ENCODE measurements at places on chromosomes 4 and X. TPM values are rescaled to one million over a fixed set of nuclear protein-coding genes. Genes with fewer than 3 reads are reported as not detected.

- peak; percentile 70 for DNase-seq
- no peaks in the 10 kb centered on the region for H3K27me3 ChIP-seq
- peak overlapping the region; percentile 49 for H3K27ac ChIP-seq
- no peak overlapping the region for H3K4me3 ChIP-seq
These were observed 672.2 kb upstream of the AMOT start for GRCh38 chrX:113512700-113513395.

GRCh38 chrX:119672426-119672825, 20.5 kb downstream of the SEPTIN6 start:
- H3K4me1 ChIP-seq = no peaks in the 10 kb centered on the region
- H3K36me3 ChIP-seq = no peaks in the 10 kb centered on the region
- H3K27ac ChIP-seq = no peak overlapping the region
- no peaks in the 10 kb centered on the region for H3K27me3 ChIP-seq

GRCh38 chr4:41000356-41000755, 214.0 kb downstream of the APBB2 start:
- H3K4me1 ChIP-seq = no peaks in the 10 kb centered on the region
- H3K36me3 ChIP-seq = no peaks in the 10 kb centered on the region
- H3K27ac ChIP-seq = no peak overlapping the region
- no peak for DNase-seq
- H3K4me3 ChIP-seq = no peak overlapping the region

- H3K4me3 ChIP-seq = no peak overlapping the region
- H3K4me1 ChIP-seq = peaks cover 10% of the 10 kb centered on the region
- peak overlapping the region; percentile 60 for H3K27ac ChIP-seq
- DNase-seq = peak; percentile 62
These were observed 39.6 kb downstream of the ZCCHC13 start for GRCh38 chrX:74343343-74344279.

GRCh38 chrX:7987160-7988012, 60.2 kb upstream of the PNPLA4 start:
- H3K4me3 ChIP-seq = no peak overlapping the region
- peak overlapping the region; percentile 98 for H3K27ac ChIP-seq
- H3K27me3 ChIP-seq = no peaks in the 10 kb centered on the region
- DNase-seq = no peak

DNA sequence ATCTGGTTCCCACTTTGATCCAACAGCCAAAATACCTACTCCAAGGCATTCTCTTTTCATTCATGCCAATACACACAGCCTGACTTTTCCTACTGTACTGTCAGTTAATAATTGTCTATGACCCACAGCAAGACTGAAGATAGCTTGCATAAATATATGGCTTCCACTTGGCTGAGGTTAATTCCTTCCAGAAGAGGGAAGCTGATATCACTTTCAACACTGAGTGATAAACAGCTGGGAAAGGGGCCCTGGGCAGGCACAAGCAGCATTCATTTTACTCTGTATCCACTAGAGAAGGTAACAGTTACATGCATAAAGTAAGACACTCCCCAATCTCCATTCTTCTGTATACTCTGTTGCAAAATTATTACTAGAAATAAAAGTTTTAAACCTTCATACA, 200.2 kb upstream of the UGT8 start:
- H3K36me3 ChIP-seq = no peaks in the 10 kb centered on the region
- no peak for DNase-seq
- no peaks in the 10 kb centered on the region for H3K4me1 ChIP-seq
- H3K27ac ChIP-seq = no peak overlapping the region
- no peak overlapping the region for H3K4me3 ChIP-seq
- H3K27me3 ChIP-seq = no peaks in the 10 kb centered on the region

DNA sequence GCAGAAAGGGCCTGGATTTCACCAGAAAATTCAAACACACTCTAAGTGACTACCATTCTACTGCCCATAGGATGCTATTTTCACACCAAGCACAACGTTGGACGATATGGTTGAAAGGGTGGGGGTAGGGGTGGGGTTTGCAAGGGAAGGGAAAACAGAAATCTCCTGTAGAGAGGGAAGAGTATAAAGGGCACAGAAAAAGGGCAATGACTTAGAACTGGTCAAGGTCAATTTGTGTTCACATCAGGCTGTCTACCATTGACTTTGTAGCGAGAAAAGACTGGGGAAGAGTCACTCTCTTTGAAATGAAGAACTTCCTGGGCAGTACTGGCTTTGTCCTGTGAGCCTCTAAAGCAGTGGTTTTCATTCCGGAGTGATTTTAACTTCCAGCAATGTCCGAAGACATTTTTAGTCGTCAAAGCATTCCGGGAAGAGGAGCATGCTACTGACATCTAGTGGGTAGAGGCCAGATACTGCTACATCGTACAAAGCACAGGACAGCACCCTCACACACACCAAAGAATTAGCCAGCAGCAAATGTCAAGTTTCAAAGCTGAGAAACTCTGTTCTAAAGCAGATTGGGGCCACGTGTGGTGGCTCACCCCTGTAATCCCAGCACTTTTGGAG, 48.4 kb upstream of the SLC7A3 start:
- no peaks in the 10 kb centered on the region for H3K4me1 ChIP-seq
- H3K36me3 ChIP-seq = no peaks in the 10 kb centered on the region
- H3K27me3 ChIP-seq = no peaks in the 10 kb centered on the region
- no peak overlapping the region for H3K27ac ChIP-seq
- H3K4me3 ChIP-seq = no peak overlapping the region

DNA sequence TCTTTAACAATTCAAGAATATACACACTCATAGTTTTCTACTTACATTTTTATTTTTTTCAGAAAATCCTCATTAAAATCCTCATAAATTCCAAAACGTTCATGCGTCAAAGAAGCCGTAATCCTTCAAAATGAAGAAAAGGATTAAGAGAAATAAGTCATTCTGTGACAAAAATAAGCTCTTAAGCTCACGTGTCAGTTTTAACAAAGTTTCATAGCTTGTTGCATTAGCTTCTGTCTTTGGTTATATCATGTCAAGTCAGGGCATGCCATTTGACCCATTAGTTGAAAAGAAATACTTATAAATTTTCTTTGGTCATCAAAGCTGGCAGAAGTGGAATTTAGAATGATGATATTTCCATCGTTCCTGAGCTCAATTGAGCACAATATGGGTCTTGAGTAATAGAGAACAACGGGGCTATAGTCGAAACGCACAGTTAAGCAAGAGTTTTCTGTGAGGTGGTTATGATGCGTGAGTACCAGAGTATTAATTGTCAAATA, 185.2 kb upstream of the CTSO start:
- no peaks in the 10 kb centered on the region for H3K4me1 ChIP-seq
- no peaks in the 10 kb centered on the region for H3K36me3 ChIP-seq
- no peaks in the 10 kb centered on the region for H3K27me3 ChIP-seq
- H3K27ac ChIP-seq = no peak overlapping the region
- no peak for DNase-seq
- H3K4me3 ChIP-seq = no peak overlapping the region

DNA sequence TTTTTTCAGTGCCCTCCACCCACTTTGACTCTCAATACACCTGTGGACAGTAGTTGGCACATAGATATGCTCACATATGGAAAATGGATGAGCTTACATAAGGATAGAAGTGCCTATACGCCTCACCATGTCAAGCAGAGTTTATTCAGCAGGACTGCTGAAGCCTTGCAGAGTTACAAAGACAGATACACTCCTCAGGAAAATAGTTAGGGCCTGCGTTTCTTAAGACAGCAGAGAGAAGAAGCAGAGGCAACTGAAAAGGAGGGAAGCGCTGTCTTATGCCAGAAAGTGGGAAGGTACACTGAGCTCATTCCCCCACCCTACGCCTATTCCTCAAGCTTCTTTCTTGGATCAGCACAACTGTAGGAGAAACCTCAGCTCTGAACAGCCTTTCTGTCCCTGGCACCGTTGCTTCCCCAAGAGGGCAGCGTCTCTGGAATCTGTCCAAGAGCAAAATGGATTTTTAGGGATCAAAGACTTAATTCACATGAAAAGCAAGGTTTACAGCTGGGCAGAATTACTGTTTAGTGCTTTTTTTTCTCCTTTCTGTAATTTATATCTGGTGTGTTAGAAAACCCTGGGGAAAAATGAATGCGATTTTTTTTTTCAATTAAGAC, 37.3 kb upstream of the MBTPS2 start:
- H3K4me1 ChIP-seq = no peaks in the 10 kb centered on the region
- no peak overlapping the region for H3K27ac ChIP-seq
- H3K4me3 ChIP-seq = no peak overlapping the region

DNA sequence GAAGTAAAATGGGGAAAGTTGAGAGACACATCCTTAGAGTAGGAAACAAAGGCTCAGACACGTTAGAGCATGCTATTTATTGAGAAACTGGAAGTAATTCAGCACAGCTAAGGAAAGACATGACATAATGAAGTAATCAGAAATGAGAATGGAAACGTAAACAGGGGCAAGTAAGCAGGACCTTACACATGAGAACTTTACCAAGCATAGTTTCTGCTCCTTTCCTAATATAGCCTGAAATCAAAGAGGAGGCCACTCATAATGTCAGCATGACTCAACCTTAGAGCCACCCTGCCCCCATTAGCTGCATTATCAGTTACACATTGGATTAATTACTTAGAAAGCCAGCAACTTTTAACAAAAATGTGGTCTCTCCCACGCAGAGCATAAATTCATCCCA, 558.3 kb upstream of the GRIA3 start:
- no peaks in the 10 kb centered on the region for H3K36me3 ChIP-seq
- DNase-seq = no peak
- H3K4me1 ChIP-seq = no peaks in the 10 kb centered on the region
- no peak overlapping the region for H3K27ac ChIP-seq
- no peaks in the 10 kb centered on the region for H3K27me3 ChIP-seq
- H3K4me3 ChIP-seq = no peak overlapping the region

DNA sequence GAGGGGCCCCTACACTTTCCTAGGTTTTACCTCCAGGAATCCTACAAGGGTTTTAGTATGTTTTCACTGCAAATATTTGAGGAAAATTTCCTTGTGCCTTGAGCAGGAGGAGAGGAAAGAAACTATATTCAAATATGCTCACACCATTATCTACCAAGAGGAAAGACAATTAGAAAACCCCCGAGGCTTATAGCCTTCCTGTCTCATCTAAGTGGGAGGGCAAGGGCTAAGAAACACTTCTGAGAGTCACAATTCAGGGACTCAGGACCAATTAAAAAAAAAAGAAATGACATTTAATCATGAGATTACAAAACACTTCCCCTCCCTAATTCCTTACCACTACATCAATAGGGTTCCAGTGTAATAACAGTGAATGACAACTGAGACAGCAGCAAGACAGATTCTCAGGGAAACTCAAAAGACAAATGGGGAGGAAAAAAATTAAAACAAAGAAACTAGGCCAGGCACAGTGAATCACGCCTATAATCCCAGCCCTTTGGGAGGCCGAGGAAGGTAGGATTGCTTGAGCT, 45.6 kb downstream of the ATRX start:
- H3K27ac ChIP-seq = no peak overlapping the region
- DNase-seq = no peak
- no peaks in the 10 kb centered on the region for H3K27me3 ChIP-seq
- H3K4me3 ChIP-seq = no peak overlapping the region
- no peaks in the 10 kb centered on the region for H3K36me3 ChIP-seq

DNA sequence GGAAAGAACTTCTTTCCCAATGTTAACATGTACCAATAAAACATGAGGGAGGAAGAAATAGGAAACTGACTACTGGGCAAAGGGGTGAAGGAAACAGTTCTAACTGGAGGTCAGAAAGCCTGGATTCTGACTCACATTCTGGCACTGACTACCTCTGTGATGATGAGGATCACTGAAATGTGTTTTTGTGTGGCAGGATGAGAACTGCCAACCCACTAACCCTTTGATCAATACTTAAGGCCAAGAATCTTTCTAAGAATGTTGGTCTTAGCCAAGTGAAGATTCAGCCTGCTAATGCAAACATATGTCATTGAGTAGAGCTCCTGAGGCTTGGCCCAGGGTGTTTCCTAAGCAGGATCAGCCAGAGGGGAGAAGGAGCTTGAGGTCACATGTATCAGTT, 4.6 kb downstream of the ALAS2 start:
- no peaks in the 10 kb centered on the region for H3K36me3 ChIP-seq
- H3K27me3 ChIP-seq = no peaks in the 10 kb centered on the region
- no peak overlapping the region for H3K27ac ChIP-seq

- H3K4me1 ChIP-seq = no peaks in the 10 kb centered on the region
- no peaks in the 10 kb centered on the region for H3K36me3 ChIP-seq
- H3K4me3 ChIP-seq = no peak overlapping the region
- H3K27me3 ChIP-seq = no peaks in the 10 kb centered on the region
- no peak for DNase-seq
These were observed 74.3 kb upstream of the TEX13D start for GRCh38 chrX:124257924-124258702.

DNA sequence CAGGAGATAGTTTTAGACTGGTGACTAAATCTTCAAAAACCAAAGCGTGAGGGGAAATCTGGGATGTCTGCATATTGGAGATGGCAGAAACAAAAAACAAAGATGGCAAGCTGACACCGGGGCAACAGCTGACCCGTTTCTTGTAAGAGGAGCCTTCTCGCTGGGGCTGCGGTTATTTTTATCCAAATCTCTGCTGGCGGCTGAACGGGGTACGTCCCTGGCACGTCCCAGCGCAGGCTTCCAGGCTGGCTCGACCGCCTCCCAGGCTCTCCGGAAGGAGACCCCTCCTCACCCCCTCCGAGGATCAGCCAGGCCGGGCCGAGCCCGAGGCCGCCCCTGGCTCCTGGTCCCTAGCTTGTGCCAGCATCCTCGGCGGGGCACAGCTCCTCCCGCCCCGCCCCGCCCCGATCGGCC, 403 bp downstream of the SGCB start:
- DNase-seq = no peak
- no peak overlapping the region for H3K4me3 ChIP-seq
- H3K27ac ChIP-seq = no peak overlapping the region
- H3K4me1 ChIP-seq = no peaks in the 10 kb centered on the region
- no peaks in the 10 kb centered on the region for H3K36me3 ChIP-seq
- no peaks in the 10 kb centered on the region for H3K27me3 ChIP-seq

DNA sequence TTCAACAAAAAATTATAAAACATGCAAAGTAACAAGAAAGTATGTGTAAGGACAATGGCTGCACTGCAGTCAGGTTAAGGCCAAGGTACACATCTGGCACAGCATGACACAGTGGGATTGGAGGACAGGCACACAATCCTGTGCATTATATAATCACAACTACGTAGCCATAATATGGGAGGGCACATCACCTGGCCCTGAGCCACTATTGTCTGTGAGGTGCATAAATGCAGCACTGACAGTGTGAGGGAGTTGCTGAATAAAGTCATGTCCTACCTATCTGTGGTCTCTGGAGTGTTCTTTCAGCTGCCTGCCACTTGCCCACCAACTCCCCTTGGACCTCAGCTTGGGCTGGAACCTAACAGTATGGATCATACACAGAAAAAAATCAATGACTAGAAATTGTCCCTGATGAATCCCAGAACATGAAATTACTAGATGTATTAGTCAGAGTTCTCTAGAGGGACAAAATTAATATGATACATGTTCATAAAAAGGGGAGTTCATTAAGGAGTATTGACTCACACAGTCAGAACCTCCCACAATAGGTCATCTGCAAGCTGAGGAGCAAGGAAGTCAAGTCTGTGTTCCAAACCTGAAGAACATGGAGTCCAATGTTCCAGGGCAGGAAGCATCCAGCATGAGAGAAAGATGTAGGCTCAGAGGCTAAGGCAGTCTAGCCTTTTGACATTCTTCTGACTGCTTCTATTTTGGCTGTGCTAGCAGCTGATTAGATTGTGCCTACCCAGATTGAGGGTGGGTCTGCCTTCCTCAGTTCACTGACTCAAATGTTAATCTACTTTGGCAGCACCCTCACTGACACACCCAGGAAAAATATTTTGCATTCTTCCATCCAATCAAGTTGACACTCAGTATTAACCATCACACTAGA, 46.4 kb upstream of the KCTD8 start:
- no peak for DNase-seq
- no peaks in the 10 kb centered on the region for H3K4me1 ChIP-seq
- no peak overlapping the region for H3K4me3 ChIP-seq
- no peak overlapping the region for H3K27ac ChIP-seq
- no peaks in the 10 kb centered on the region for H3K27me3 ChIP-seq
- H3K36me3 ChIP-seq = no peaks in the 10 kb centered on the region

Gene ARHGAP36
- not detected for total RNA-seq

Gene IRF2
- 34.4 TPM for total RNA-seq

Gene CXorf65
- not detected for total RNA-seq

Gene GUCY1A1
- 0.17 TPM for total RNA-seq

Gene LEF1
- 2.8 TPM for total RNA-seq

Gene TMEM47
- not detected for total RNA-seq

Measured in PC-9 (cell line).